Stimulated activated CD4-positive, alpha-beta T cell treated with anti-CD3 and anti-CD28 coated beads, TNF-alpha, amount 100 ng/mL, for 4 hours (primary cell): ENCODE measurements at places on chromosomes 4 and X.

DNA sequence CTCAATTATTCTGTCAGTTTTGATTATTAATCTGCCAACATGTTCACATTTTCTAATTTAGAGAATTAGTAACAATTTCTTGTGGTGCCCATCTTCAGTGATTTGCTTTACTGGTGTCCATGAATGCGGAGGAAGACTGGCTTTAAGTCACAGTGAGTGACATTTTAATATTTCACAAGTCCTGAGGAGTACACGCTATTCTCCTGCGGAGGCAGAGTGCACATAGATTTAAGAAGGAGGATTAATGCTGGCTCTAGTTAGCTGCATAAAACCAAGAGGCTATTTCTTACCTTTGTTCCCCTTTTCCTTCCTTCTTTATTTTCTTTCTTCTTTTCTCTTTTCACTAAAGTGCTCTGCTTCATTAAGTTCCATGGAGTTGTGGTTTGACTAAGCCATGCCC lies 495.2 kb upstream of the IGFBP7 start:
- DNase-seq: no peak

- no peak for DNase-seq
Observed at GRCh38 chr4:126532527-126532926, 1100.2 kb upstream of the INTU start.

DNA sequence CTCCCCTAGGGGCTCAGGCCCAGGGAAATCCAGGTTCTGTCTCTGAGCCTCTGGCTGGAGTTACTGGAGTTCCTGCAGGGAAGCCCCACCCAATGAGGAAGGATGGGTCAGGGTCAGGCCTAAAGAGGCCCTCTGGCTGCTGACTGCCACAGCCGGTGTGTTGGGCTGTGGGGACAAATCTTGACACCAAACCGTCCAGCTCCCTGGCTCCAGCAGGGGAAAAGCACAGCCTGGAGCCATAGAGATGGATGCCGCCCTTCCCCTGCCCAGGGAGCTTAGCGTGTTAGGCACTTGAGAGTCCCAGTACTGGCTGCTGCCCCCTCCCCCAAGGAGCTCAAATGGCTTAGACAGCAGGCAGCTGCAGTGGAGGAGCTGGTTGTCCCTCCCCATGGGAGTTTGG lies 321.3 kb upstream of the LCORL start:
- no peak for DNase-seq

GRCh38 chr4:85966373-85966772 lies 393.5 kb downstream of the MAPK10 start:
- no peak for DNase-seq

- no peak for DNase-seq
Observed at GRCh38 chr4:153809307-153809706, 20.4 kb upstream of the SFRP2 start.

GRCh38 chrX:118764122-118764521 lies 36.7 kb downstream of the IL13RA1 start:
- DNase-seq: no peak

DNA sequence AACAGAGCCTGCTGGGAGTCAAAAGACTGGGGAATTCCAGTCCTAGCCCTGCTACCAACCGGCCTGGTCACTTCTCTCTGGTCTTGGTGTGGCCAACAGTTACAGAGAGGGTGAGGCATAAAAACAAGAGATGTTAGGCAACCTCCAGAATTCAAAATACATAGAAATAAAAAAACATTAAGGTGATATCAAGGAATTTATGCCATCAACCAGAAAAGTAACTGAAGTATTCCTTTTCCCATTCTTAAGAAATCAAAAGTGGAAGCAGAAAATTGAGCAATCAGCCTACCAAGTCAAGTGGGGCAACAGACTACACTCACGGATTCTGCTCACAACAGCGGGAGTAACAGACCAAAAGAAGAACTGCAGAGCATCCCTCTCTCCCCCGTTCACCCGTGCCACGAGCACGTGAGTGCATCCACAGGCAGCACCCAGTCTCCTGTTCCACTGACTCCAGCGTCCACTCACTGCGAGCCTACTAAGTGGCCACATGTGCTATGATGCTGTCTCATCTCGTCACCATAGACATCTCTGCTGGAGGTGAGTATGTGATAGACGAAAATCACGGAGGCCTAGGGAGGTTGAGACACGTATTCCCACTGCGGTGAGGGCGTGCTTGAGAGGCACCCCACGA lies 29.3 kb downstream of the AFAP1 start:
- no peak for DNase-seq

GRCh38 chrX:40960041-40960440 lies 125.2 kb upstream of the USP9X start:
- DNase-seq: no peak

- no peak for DNase-seq
Observed at GRCh38 chrX:77548751-77549150, 101.6 kb downstream of the FGF16 start.

DNA sequence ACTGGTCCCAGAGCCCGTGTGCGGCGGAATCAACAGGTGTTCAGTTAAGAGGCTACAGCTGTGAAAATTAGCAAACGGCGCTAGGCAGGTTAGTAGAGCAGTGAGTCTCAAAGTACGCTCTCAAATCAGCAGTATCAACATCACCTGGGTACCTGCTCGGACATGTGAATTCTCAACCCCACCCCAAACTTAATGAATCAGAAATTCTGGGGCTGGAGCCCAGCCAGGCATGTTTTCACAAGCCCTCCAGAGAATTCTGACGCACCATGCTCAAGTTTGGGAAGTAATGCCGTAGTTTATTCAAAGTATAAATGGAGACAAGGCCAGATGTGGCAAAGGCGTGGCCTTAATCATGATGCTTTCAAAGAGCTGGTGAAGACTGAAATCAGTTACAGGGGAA lies 58.2 kb upstream of the PTCHD1 start:
- no peak for DNase-seq

GRCh38 chr4:149370785-149371420 lies 444.7 kb downstream of the IQCM start:
- DNase-seq: no peak

GRCh38 chr4:6768539-6768905 lies 14.0 kb upstream of the KIAA0232 start:
- no peak for DNase-seq

DNA sequence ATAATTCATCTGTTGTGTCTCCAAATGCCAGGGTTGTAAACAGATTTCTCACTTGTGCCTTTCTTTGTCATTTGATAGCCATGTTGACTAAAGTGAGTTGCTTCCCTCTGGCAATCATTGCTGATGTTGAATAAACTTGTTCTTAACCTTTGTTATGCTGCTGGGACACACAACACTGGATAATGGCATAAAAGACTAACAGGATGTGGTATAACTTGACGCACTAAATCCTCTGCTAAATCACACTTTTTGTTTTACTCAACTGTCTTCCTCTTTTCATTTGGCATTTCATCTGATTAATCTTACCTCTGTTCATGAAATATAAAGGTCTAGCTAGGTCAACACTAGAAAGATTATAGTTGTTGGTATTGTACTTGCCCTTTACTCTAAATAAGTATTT lies 17.6 kb upstream of the CXCL5 start:
- no peak for DNase-seq

- DNase-seq: no peak
Observed at GRCh38 chrX:13159886-13160285, 115.5 kb upstream of the FAM9C start.

- no peak for DNase-seq
Observed at GRCh38 chrX:37986893-37987292, 19.5 kb upstream of the SYTL5 start.

DNA sequence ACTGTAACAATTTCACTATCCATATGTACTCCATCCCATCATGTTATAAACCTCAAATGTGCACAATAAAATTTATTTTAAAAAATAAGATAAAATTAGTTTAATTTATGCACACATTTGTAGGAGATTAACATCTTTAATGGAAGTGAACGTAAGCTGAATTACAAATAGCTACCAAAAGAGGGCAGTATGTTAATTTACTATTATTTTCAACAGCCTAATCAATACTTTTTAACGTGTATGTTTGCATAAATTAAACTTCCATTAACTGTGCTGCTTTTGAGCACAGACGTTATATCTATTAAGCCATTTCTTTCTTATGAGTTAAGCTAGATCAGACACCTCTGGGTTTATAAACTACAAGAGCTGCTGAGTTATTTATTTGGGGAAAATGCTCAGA lies 56.5 kb upstream of the PHKA2 start:
- no peak for DNase-seq

DNA sequence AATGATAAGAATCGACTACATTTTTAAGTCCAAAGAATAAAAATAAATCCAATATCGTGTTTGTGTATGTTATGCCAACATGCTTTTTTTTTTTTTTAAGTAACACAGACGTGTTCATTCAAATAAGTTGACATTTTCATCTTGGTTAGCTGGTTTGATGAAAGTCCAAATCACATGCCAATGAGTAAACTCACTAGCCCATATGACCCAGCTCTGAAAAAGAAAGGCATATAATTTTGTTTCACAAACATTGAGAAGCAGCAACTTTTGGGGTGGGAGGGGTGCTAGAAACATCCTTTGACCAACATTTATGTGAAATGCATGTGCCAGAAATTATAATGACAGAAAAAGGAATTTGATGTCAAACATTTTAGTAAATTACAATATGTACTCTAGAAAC lies 61.6 kb upstream of the SPP1 start:
- DNase-seq: no peak

GRCh38 chrX:119757646-119757978 lies 776 bp upstream of the SOWAHD start:
- no peak for DNase-seq
